ENCODE measurements at places on chromosomes 12 and 14.

DNA sequence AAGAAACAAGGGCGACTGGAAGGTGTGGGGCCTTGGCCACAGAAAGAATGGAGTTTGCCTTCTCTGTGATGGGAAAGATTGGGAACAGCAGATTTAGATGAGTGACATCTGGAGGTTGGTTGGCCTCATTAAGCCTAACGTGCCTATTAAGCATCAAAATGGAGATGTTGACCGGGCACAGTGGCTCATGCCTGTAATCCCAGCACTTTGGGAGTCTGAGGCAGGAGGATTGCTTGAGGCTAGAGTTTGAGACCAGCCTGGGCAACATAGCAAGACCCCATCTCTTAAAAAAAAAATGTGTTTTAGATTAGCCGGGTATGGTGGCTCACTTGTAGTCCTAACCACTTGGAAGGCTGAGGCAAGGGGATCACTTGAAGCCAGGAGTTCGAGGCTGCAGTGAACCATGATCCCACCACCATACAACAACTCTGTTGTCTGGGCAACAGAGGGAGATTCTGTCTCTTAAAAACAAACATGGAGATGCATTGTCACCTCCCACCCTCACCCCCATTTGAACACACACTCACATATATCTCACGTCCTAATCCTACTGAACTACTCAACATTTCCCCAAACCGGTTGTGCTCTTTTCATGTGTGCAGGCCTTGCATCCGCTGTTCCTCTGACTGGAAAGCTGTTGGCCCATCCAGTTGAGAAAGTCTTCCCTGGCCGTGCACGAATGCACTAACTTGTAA lies 172.1 kb downstream of the ETV6 start:
- DNase-seq: no peak

- DNase-seq: no peak
Measured at GRCh38 chr14:51260225-51260624, 20.2 kb downstream of the TMX1 start.

DNA sequence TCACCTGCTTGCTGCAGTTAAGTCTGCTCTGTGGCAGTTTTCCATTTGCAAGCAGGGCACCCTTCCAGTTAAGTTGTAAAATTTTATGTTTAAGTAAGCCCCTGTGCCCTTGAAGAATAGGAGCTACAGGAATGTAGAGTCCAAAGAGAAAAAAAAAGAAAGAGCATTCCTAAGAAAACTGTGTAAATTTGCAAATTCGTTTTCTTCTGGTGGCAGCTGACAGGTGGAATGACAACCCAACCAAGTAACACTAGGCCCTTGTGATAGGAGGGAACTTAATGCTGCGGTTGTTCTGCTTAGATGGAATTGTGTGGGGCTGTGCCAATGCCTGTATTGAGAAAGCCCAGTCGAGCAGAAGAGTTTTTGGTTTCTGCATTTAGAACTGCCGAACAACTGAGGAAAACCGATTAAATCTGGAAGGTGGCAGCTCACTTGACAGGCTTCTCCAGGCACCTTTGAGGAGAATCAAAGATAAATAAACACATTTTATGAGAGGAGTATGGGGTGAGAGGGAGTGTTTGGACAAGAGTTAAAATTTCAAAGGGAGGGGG lies 280.0 kb downstream of the RAD51B start:
- DNase-seq: no peak

DNA sequence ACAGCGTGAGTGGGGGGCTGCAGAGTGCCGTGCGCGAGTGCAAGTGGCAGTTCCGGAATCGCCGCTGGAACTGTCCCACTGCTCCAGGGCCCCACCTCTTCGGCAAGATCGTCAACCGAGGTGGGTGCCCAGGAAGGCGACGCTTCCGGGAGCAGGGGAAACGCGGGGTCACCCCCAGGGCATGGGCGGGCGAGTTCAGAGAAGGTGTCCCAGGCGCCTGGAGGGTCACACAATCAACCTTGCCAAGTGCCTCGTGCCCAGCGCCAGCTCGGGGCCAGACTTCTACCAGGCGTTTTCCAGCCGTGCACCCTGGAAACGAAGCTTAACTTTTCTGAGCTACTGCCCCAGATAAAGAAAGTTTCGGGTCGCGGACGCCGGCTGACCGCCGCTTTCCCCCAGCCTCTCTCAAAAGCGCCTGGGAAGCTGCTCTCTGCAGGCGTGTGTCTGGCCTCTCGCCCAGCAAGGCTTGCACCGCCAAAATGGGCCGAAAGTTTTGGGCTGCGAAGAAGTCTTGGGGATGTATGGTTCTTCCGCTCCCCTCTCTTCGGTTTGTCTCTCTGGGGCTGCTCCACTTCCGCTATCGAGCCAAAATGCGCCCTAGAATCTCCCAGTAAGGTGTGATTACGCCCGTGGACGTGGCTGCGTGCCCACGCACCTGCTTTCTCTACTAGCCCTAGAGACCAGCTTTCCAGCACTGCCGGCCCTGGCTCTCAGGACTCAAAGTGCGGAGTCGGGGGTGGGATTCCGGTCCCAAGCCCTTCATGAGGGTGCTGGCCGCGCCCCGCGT lies 1.7 kb downstream of the WNT1 start:
- no peak for DNase-seq

DNA sequence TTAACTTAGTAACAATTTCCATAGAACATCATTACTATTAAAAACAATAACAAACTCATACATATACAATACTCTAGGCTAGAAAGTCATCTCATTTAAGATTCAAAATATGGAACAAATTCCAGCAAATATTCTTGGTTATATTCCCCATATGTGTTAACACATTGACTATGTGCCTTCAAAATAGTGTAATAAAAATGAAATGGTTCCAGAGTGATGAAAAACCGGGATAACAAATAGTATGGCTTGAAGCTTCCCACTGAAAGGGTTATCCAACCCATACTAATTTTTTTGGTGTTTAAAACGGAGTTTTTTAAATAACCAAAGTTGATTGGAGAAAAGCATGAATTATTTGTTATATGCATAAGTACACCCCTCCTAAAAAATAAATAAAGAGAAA lies 5.3 kb downstream of the LRIG3 start:
- no peak for DNase-seq

DNA sequence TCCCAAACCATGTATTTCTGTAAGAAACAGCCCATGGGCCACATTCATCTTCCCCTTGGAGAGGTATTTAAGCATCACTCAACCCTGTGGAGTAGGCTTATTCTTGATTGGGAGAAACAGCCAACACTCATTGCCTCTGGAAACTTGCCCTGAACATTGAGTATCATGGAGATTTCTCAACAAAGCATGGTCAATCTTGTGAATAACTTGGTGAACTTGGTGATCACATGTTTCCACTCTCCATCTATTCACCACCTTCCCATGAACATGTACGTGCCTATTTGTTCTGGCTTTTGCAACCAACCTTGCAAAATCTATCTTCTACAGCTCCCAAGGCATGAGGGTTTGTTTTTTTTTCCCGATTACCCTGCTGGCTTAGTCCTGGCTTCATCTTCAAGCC lies 163.2 kb downstream of the PAH start:
- DNase-seq: no peak

GRCh38 chr12:25698772-25699171 lies 145.7 kb upstream of the LMNTD1 start:
- no peak for DNase-seq

- DNase-seq: no peak
Measured at GRCh38 chr12:110739488-110739887, 3.2 kb downstream of the PPP1CC start.

GRCh38 chr14:61341275-61342206 lies 20.2 kb downstream of the PRKCH start:
- no peak for DNase-seq

DNA sequence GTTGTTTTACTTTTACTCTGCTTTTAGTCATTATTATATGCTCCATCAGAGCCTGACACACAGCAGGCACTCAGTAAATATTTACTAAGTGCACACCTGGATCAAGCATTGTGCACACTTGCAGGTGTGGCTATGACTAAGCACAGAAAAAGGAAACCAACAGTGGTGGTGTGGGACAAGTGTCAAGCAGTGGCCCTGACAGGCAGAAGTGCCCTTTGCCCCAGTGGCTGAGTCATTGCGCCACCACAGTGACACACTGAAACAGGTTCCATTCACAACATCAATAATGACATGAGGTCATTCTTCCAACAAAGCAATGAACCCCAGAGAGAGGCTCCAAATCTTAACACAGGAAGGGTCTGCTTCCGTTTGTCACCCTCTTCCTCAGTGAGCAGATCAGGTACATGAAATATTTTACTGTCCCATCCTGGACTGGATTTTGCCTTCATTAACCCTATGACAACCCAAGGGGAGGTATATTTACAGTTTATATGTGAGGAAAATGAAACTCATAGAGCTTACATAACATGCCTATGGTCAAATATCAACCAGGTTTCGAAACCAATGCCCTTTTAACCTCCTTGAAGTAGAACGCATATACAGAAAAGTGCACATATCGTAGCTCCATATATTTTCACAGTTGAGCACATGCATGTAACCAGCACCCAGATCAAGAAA lies 82.6 kb upstream of the GTF2A1 start:
- DNase-seq: no peak

- peak; percentile 56 for DNase-seq
Measured at GRCh38 chr12:93979189-93979588, 169.2 kb upstream of the PLXNC1 start.

DNA sequence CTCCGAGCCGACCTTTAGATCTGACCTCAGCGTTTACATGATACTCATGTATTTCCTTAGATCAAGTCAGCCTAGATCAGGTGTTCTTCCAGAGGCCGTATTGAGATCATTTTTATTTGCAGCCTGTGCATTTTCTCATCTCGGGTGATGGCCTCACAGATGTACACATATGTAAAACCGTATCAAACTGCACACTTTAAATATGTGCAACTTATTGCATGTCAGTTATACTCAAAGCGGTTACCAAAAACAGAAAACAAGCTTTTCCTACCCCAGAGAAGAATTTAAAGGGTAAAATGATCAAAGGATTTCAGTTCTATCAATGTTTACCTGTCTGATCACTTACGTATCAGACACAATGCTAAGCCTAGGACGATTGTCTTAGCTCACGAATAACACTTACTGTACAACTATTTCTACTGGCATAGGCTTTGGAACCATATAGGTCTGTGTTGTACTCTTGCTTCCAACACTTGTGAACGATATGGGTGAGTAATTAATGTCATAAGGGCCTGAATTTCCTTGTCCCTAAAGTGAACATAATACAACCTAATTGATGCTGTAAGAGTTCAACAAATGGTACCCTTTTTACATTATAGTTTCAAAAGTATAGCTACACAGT lies 628 bp upstream of the LLPH start:
- no peak for DNase-seq

DNA sequence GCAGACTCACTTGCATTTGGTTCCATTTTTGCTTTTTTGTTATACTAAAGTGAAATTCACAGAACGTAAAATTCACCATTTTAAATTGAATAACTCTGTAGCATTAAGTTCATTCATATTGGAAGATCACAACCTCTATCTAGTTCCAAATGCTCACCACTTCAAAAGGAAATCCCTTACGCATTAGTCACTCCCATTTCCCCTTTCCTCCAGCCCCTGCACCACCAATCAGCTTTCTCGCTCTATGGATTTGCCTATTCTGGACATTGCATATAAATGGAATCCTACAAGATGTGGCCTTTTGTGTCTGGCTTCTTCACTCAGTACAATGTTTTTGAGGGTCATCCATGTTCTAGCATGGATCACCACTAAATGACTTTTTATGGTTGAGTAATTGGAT lies 294.5 kb downstream of the KSR2 start:
- peak; percentile 29 for DNase-seq

GRCh38 chr12:84641940-84642545 lies 270.6 kb downstream of the SLC6A15 start:
- DNase-seq: no peak

DNA sequence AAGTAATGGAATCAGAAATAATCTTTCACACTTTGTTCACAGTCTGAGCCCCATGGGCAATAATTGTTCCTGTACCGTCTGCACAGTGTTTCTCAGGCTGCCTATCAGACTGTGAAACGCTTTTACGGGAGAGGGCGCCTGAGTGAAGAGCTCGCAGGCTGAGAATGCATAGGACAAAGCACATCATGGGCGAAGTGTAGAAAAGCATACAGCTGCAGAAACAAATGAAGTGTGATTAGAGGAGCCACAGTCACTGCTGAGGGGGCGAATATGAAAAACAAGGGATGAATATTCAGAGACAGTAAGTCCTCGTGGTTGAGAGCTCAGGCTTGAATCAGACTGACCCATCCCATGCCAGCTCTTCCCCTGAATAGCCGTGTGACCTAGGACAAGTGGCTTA lies 438.4 kb upstream of the DCN start:
- DNase-seq: no peak

- DNase-seq: peak; percentile 88
Measured at GRCh38 chr14:61420326-61420725, 98.9 kb downstream of the PRKCH start.

GRCh38 chr12:85575120-85576096 lies 260.8 kb downstream of the RASSF9 start:
- peak; percentile 79 for DNase-seq

- DNase-seq: no peak
Measured at GRCh38 chr14:94682736-94683135, 70.5 kb downstream of the SERPINA3 start.
